GM13977 (cell line): ENCODE measurements at places on chromosomes 2 and 18.

- DNase-seq, result no peak
Measured at GRCh38 chr2:199764273-199764800, 86.7 kb downstream of the FTCDNL1 start.

GRCh38 chr2:174247474-174248186 is 702 bp downstream of the OLA1 start:
- peak; percentile 42 for DNase-seq

- no peak for DNase-seq
Measured at GRCh38 chr2:24984912-24985311, 13.2 kb upstream of the DNAJC27 start.

- peak; percentile 63 for DNase-seq
Measured at GRCh38 chr2:102449370-102449974, 23.6 kb upstream of the SLC9A4 start.

DNA sequence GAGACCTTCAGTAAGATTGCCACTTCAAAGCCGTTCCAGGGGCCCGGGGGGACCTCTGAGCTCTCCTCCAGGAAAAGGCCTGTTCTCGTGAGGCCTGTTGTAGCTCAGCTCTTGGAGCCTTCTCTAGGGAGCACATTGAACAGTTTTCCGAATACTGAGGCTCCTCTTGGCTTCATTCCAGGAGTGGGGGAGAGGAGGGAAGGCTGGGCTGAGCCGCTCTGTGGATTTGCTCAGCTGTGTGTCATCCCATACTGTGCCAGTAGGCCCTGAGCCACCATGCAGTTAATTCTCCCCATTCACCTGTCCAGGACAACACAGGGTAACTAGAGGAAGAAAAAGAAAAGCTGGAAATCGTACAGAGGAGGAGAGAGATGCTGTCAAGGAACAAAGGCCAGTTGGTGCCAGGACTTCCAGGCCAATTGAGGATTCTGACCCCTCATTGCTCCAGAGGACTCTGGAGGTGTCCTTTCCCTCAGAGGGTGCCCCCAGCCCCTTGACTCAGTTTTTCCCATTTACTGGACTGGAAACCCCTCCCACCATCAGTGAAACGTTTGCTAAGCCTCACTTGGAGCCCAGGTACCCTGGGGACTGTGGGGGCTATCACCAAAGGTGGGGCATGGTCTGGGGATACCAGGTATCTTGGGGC is 41.4 kb downstream of the HS1BP3 start:
- no peak for DNase-seq

- no peak for DNase-seq
Measured at GRCh38 chr2:65957454-65957853, 477.5 kb upstream of the MEIS1 start.

- no peak for DNase-seq
Measured at GRCh38 chr2:173711816-173712215, 253.4 kb downstream of the SP3 start.

DNA sequence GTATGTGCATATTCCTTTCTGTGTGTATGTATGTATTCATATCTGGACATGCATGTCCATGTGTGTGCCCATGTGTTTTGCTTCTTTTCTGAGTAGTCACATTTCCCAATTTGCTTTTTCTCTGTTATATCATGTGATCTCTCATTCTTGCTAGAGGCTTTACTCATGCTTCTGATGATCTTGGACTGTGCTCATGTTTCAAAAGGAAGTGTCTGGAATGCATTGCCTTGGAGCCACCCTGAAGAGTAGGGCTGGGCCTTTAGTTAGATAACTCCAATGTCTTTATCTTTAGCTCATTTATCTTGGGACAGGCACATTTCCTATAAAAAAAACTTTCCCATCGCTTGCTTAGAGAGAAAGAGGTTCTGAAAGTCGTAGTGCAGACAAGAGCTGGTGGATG is 859.2 kb downstream of the CNTNAP5 start:
- no peak for DNase-seq

DNA sequence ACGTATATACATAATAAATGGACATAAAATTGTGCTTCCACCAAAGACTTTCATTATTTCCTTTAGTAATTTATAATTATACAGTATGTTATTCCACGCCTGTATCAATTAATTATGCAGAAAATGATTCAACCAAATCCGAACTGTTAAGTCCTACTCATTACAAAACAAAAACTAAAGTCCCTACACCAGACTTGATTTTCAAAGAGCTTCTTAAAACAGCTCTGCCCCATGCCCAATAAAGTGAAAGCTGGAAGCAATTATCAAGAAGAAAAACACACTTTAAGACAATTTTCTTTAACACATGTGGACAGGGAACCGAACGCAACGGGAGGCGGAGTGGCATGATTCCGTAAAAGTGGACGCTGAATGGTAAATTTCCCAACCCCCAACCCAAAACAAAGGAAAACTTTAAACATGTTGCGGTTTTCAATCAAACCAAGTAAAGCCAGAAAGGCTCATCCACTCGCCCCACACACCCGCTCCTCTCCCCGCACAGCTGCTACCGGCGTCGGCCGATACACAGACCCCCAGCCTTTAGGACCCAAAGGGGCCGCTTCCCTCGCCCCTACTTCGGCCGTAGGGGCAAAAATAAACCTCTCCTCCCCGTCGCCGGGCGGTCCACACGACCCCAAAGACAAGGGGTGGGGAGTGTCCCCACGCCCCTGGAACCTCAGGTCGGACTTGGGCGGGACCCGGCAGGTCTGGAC is 705 bp downstream of the YES1 start:
- DNase-seq, result peak; percentile 35

DNA sequence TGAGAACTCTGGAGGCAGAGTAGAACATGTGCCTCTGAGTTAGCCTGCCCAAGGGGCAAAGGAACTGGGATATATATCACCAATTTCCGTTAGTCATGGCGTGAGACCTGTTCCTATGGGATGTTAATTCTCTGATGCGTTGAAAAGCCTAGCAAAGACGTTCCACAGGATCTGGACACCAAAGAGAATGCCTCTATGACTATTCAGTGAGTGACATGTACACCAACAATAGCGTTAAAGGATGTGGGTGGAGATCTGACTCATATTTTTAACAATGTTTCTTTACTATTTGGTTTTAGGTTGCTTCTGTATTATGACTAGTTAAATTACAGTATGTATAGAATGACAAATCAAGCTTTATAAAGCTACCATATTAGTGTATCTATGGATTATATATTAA is 320.9 kb upstream of the MC4R start:
- DNase-seq, result no peak

- no peak for DNase-seq
Measured at GRCh38 chr2:37670378-37671008, 949 bp downstream of the CDC42EP3 start.

DNA sequence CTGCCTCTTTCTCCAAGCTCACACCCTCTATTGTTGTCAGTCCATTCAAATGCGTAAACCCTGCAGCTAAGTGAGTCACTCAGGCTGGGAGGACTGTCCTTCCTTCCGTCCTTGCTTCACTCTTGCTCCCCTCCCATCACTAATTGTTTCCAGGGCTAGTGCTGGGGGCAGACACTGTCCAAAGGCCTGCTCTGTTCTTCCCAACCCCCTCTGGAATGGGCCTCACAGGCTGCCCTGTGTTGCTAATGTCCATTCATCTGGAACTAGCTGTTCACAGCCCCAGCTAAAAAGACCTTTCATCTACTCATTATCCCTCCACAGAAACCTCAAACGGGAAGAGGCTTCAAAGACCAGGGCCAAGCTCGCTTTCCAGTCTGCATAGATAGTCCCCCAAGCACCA is 31.9 kb upstream of the NRP2 start:
- no peak for DNase-seq

DNA sequence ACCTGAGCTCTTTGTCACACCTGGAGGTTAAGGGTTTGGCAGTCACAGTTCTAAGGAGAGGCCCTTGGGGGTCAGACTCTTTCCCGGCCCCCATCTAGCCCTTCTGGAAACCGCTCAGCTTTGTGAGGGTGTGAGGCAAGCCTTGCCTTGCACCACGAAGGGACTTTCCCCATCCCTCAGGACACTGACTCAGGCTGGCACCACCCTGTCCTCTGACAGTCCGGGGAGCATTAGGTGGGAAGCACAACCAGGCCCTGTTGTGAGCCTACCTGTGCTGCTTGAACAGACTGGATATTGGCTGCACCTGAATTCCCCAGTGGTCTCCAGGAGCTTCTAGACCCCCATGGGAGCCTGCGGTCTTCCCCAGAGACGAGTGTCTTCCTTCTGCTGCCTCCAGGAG is 47.0 kb upstream of the GBX2 start:
- no peak for DNase-seq

- DNase-seq, result no peak
Measured at GRCh38 chr18:80119111-80119510, 10.0 kb downstream of the ADNP2 start.

GRCh38 chr2:165627470-165627869 is 158.0 kb downstream of the CSRNP3 start:
- DNase-seq, result no peak

GRCh38 chr2:233380995-233381637 is 26.8 kb downstream of the DGKD start:
- DNase-seq, result no peak

DNA sequence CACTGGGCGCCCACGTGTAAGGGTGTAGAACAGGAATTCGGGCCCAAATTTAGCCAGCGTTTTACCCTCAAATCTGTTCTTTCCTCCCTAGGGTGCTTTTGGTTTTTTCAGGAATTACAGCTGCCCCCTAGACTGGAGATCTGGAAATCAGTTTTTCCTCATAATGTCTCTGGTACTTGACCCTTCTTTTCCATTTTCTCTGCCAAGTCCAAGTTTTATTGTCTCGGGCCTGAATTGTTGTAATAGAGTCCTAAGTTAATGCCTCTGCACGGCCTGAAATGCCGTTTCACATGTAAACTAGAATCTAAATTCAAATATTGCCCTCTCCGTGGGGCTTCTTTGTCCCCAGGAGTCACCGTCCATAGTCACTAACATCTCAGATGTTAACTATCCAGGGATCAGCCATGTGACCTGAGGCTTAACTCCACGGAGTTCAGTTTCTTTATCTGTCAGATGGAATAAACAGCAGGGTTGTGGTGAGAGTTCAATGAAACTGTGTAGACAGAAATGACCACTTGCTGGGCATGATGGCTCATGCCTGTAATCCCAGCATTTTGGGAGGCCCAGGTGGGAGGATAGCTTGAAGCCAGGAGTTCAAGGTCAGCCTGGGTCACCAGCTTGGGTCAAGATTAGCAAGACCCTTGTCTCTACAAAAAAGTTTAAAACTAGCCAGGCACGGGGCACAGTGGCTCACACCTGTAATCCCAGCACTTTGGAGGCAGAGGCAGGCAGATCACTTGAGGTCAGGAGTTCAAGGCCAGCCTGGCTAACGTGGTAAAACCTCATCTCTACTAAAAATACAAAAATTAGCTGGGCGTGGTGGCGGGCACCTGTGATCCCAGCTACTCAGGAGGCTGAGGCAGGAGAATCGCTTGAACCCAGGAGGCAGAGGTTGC is 12.7 kb upstream of the CABLES1 start:
- no peak for DNase-seq

- DNase-seq, result no peak
Measured at GRCh38 chr18:55236150-55236931, 277.1 kb upstream of the CCDC68 start.

- no peak for DNase-seq
Measured at GRCh38 chr2:171420728-171421563, 12.8 kb downstream of the METTL8 start.

- no peak for DNase-seq
Measured at GRCh38 chr2:51628917-51629316, 597.0 kb upstream of the NRXN1 start.
